Stimulated activated CD8-positive, alpha-beta memory T cell treated with anti-CD3 and anti-CD28 coated beads, Interleukin-4, amount 100 ng/mL, for 1 hour (primary cell): ENCODE measurements at places on chromosomes 1 and 21.

DNA sequence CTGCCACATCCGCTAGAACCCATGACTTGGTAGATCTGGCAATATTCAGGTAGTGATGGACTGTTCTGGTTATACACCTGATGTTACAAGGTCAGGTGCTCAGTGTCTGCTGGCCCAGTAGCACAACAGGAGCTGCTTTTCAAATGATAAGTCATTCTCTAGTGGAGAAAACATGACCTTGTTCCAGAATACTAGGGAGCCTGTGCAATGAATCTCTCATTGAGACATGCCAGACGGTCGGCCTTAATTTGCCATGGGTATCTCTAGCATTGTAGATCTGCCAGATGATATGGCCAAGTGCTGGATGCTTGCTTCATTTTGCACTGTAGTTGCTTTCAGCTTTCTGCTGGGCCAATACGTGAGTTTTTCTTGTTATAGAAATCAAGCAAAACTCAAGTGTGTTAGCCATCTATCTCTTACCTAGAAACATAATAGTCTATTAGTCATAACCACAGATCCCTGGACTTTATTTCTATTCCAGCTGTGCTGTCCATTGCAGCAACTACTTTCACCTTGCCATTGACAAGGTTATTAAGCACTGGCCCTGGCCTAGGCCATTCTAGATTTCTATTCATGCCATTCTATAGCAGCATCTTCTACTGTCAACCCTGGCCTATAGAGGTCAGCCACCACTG lies 13.9 kb upstream of the CENPF start:
- no peak for DNase-seq

DNA sequence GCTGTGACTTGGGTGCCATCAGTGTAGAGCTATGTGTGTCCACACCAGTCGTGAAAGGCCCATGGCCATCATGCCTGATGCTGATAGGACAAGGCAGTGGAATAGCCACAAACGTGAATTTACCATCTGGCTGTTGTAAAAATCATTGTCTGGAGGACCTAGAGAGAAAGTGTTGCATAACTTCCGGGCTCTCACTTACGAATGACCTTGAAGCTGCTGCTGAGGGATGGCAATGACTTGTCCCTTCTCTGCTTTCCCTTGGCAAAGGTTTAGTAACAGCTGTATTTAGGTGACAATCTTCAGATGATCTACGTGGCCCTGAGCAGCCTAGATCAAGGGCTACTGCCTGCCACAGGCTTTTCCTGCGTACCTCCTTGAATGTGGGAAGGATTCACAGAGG lies 5.8 kb downstream of the ATP1B1 start:
- no peak for DNase-seq

- DNase-seq: no peak
Observed at GRCh38 chr1:90970208-90970607, 51.6 kb downstream of the ZNF644 start.

DNA sequence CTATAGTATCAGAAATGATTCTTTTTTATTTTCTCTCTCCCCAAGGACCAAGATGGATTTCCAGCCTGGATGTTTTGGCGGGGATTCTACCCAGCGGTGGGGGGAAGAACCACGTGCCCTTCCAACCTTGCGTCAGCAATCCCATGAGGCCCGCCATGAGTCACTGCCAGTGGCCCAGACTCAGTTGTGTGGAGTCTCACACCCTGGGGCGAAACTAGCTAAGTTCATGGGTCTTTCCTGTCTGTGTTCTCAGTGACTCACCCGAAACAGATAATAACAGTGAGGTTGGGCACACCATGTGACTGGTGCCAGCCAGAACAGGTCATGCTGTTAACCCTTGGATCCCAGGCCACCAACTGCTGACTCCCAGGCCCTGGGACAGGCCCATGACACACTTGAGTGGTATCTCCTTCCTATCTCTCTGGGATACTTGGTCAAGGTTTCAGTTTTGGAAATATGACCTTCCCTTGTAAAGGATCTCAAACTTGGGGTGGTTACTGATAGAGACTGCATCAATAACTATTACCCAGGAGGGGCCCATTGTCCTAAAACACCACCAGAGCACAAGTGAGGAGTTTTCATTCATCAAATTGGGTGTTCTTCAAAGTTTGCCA lies 98.0 kb upstream of the DUSP10 start:
- DNase-seq: peak; percentile 53

DNA sequence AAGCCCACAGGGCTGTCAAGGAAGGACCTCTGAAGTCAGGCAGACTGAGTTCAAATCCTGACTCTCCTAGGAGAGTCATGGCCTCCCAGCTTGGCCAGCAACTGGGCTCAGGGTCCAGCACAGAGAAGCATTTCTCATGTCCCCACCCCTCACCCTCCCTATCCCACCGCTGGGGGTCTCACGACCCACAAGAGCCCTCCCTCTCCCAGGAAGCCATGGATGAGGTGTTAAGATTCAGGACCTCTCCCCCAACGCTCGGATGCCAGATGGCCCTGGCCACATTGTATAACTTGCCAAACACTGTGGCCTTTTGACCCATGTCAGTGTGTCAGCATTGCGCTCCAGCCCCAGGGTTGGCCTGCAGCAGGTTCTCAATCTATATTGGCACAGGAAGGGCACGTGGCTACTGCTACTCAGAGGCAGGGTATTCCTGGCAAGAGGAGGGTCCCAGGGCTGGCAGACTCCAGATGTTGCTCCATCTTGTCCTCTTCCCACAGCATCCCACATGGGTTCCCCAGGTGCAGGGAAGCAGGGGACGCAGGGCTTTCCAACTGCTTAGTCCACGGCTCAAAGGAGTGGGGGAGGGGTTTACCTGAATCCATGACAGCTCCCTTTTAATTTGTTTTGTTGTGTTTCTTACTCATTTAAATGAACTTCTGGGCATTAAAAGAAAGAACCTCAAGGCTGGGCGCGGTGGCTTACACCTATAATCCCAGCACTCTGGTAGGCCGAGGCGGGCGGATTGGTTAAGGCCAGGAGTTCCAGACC lies 10.5 kb downstream of the SLC2A1 start:
- DNase-seq: no peak

- no peak for DNase-seq
Observed at GRCh38 chr1:193408782-193409293, 222.4 kb upstream of the B3GALT2 start.

- no peak for DNase-seq
Observed at GRCh38 chr21:28402616-28402989, 590.1 kb downstream of the LTN1 start.

DNA sequence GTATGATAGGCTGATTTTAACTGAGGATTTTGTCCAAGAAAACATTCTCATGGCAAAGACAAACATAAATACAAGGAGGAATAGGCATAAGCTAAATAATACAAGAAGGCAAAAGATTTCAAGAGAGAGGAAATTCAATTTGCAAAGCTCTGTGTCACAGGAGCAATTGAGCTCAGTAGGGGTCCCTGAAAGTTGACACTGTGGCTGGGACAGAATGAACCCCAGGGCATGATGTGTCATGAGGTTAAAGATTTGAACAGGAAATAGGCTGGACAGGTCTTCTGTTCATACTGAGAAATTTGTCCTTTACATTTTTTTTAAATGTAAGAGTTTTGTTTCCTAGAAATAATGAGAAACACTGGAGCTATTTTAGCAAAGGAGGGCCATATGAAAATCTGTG lies 555.4 kb upstream of the NEGR1 start:
- DNase-seq: no peak

GRCh38 chr21:17679002-17679600 lies 66.4 kb upstream of the BTG3 start:
- no peak for DNase-seq

GRCh38 chr1:91700771-91701471 lies 185.0 kb downstream of the TGFBR3 start:
- no peak for DNase-seq
